ENCODE measurements at places on chromosomes 6 and 20.
A peak's percentile ranks its signal among the peaks of the same experiment; 100 is the strongest.

DNA sequence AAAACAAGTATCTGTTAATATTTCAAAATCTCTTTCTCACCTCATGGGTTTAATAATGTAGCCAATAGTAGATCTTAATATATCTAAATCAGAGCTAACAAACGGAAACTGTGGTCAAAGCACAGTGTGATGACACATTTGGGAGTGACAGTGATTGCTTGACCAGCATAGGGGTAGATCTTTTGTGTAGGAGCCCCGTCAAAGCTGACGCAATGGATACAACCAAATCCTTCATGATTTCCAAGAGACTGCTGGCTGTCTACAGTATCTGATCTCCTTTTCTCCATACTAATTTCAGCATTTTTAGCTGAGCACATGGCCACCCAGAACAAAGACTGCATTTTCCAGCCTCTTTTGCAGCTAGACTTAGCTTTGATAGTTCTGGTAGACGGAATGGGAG, 299.3 kb upstream of the ECI2 start:
- DNase-seq: no peak

DNA sequence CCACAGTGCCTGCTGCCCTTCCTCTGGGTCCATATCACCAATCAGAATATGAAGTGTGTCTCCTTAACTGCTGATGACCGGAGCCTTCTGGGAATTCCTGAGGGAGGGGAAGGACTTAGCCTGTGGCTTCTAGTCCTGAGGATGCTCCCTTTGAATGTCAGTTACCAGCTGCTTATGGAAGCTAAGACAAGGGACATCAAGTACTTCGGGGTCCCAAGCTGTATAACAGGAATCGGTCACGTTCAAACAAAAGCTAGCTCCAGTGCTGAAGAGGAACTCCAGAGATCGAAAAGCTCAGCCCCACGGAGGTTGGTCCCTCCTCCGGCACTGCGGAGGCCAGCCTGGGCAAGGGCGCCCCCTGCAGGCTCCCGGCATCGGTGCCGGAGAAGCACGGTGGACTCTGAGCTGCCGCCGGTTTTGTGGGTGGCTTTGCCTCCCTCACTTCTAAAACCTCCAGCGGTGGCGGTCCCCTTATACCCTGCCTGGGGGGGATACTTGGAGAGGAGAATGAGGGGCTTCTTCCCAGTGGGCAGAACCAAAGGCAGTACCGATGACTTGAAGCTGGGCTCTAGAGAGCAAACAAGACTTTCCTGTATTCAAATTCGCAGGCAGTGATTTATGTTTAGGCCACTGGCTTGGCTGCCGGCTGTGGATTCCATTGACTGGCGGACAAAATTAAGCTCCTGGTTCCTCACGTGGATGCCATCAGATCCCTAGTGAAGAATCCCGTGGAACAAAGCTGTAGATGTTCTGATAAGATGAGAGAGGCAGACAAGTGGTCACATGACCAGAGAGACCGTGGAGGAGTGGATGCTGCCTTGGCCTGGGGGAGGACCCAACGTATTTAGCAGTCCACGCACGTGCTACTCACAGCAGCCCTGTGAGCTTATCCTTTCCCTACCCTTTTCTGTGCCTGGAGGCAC, 16.2 kb upstream of the UBR2 start:
- DNase-seq: peak; percentile 76

- DNase-seq: no peak
Observed at GRCh38 chr6:36844232-36845170, 5.3 kb upstream of the CPNE5 start.

- DNase-seq: no peak
Observed at GRCh38 chr20:9300080-9300479, 214.3 kb upstream of the LAMP5 start.

DNA sequence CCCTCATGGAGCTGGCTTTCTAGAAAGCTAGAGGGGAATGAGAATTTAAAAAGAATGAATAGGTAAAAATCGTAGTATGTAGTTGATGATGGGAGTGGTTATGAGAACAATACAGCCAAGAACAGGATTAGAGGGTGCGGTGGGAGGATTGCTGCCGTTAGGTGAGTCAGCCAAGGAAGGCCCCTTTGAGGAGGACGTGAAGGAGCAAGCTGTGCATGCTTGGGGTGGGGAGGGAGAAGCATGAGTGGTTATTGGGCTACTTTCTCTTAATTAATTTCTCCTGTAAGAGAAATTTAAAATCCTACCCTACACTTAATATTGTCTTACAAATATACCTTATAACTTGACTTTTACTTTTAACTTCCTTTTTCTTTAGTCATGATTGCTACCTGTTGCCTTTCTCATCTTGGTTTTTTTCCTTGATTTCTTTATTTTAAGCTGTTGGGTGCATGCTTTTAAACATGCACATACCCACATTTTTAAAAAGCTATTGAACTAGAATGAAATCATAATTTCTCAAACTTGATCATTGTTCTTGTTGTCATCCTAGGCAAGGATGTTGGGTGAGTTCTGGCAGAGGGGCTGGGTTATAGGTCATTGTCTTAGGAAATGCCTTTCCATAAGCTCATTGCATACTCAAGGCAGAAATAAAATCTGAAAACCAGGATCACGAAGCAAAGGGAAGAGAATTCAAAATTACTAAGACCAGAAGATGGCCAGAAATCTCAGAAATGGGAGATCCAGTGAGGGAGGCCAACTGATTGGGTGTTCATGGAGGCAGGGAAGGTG, 114.5 kb downstream of the TCP11 start:
- no peak for DNase-seq

GRCh38 chr6:143107440-143107839, 46.8 kb downstream of the AIG1 start:
- DNase-seq: no peak

GRCh38 chr6:38413102-38413800, 226.5 kb downstream of the BTBD9 start:
- no peak for DNase-seq
